SK-N-DZ (cell line): ENCODE measurements at places on chromosomes 3 and 15.

DNA sequence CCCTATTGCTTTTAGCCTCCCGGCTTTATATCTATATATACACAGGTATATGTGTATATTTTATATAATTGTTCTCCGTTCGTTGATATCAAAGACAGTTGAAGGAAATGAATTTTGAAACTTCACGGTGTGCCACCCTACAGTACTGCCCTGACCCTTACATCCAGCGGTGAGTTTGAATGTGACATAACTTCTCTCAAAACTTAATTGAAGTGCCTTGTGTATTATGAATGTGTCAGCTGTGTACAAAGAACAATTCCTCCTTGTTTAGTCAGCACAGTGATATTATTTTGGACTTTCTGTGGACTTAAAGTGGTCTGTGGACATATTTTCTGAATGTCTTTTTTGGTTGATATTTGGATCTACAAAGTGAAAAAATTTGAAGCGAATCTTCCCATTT lies 220 bp downstream of the TP63 start:
- DNase-seq = no peak

- DNase-seq = no peak
These were observed 25.6 kb upstream of the ATP2B2 start for GRCh38 chr3:10531031-10531430.

- no peak for DNase-seq
These were observed 183.3 kb downstream of the PDE8A start for GRCh38 chr15:85164841-85165466.

DNA sequence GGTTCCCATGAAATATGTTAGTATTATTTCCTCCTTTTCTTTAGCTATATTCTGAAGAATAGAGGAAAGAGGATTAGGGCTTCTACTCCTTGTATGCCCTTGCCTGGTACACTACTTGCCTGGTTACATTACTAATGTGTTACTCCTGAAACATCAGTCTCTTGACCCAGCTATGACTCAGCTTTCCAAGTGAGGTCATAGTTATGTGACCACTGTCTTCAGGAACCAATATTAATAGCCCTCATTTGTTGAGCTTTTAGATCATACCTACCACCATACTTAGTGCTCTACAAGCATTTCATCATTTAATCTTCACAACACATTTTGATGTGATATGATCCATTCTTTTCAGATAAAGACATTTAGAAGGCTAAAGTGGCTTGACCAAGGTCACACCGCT lies 60.3 kb downstream of the CMSS1 start:
- no peak for DNase-seq

- no peak for DNase-seq
These were observed 943 bp upstream of the PCSK6 start for GRCh38 chr15:101490408-101490891.

GRCh38 chr3:79467721-79468120 lies 300.1 kb downstream of the ROBO1 start:
- no peak for DNase-seq

GRCh38 chr3:41673650-41674049 lies 288.3 kb downstream of the ULK4 start:
- DNase-seq = no peak

- DNase-seq = no peak
These were observed 548.1 kb upstream of the AGTR1 start for GRCh38 chr3:148149556-148149955.

DNA sequence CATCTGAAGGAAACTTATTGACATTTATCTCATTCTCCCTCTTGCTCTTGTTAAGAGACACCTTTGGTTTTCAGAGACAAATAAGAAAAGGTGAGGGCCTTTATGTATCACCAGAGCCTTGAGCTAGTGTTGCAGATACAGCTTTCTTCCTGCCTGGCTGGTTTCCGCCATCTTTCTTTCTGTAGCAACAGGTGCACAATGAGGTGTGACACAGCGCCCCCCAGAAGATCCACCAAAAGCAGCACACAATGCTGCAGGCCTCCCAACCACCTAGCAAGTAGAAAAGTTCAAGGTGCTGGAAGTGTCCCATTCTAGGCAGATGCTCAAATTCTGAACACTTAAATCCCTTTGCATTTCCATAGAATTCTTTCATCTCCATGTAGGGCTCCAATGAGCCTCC lies 106.6 kb downstream of the FOXP1 start:
- DNase-seq = no peak

DNA sequence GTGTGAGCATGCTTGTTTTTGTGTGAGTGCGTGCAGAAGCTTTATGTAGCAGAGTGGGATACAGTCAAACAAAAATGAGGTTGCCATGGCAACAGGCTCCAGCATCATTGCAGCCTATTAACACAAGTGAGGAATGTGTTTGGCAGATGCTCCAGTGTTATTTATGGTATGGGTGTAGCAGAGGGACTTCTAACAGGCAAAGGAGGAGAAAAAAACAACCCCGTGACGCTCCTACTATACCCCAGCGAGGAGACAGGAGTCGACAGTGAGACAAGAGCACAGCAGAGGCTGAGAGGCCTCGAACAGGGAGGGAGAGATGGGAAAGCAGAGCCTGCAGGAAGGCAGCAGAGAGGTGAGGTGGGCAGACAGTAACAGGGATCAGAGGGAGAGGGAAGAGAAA lies 4.9 kb downstream of the ADCY5 start:
- peak; percentile 34 for DNase-seq

- no peak for DNase-seq
These were observed 150.8 kb downstream of the MEGF11 start for GRCh38 chr15:66102563-66103292.

DNA sequence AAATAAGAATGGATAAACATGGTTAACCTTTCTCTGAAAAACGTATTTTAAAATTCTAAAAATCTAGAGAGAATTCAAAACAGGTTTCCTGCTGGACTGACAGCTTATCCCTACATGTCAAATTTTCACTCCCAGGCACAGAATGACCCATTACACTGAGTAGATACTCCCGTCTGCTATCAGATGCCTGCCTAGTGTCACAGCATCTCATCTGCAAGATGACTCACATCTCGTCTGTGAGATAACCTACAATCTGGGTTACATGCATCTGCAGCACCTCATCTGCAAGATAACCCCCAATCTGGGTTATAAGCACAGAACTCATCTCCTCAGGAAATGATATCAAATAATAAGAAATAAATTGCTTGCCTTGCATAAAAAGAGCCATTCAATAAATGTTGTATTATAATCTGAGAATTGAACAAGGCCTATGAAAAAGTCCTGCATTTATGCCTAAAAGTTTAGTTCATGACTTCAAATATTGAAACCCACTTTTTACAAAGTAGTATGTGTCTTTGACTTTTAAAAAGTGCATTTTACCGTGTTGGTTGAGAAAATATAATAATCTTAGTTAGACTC lies 188.3 kb upstream of the THBS1 start:
- DNase-seq = peak; percentile 69

DNA sequence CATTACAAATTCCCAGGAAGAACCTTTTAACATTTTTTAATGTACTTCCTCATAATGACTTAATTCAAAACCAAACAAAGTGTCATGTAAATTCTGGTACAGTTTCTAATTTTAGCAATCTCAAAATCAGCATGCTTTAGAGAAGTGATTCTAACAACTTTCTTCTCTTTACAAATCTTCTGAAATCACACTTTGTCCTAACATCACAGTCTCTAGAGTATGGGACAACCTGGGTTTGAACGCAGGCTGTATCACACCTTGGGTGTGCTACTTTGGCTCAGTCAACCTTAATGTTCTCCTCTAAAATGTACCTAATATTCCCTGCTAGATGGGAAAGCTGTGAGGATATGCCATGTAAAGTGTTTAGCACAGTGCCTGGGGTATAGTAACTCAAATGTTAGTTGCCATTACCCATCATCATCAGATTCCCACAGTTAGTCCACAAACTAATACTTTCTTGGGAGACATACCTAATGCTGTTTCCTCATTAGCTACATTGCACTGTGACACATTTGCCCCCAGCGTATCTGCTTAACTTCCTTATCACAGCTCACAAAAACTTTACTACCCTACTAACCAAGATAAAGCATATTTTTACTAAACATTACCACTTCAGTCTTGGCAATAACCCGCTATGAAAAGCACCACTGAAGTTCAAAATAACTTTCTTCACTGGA lies 3.1 kb downstream of the TSPAN3 start:
- DNase-seq = no peak

DNA sequence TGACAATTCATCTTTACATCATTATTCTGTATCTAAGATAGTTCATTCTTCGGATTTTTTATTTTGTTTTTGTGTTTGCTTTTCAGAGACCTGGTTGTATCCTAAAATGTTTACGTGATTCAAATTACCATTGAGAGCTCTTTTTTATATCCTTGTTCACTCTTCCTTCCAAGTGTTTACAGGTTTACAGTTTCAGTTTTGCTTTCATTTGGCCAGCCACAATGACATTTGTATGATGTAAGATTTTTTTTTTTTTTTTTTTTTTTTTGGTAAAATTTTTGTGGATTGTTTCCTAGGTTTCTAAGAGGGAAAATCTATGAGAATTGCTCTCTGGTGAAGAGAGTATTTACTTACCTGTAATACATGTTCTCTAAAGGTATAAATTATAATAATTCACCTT lies 55.0 kb downstream of the SETD5 start:
- no peak for DNase-seq

- DNase-seq = no peak
These were observed 137.3 kb downstream of the CACNA2D3 start for GRCh38 chr3:54259636-54260035.

DNA sequence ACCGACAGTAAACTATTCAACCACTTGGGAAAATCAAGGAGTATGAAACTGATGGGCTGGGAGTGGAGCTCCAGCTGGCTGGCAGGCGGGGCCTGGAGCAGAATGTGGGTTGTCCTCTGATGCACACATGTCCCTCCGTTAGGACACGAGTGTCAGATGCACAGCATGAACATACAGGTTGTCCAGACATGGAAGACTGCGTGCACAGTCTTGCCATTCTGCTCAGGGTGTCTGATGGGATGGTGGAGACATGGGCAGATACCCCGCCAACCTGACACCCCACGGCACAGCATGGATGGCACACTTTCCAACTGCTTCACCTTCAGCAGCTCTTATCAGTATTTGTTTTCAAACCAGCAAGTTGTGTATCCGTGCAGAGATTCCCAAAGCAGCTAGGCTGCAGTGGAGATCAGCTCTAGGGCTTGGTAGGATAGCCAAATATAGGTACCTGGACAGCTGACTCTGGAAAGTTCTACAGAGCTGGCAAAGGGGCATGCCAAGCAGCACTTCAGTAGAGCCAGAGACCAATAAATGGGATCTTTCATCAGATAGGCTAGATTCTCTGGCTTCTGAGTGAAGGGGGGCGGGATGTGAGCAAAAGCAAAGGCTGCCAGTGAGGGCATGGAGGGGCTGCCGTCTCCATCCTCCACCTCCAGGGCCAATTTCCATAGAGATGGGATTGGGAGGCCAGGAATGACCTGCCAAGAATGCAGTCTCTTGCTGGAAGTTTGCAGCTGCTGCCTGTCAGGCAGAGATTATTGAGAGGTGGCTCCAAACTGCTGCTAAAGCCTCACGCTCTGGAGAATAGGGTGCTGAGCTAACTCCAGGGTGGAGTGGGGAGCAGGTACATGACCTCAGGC lies 47.2 kb upstream of the KY start:
- no peak for DNase-seq
